ENCODE measurements at places on chromosomes 12 and 14. TPM values are rescaled to one million over a fixed set of nuclear protein-coding genes. Genes with fewer than 3 reads are reported as not detected.

GRCh38 chr12:114685320-114685781 lies 1.4 kb upstream of the TBX3 start:
- no peaks in the 10 kb centered on the region for H3K36me3 ChIP-seq
- no peak for DNase-seq
- H3K4me1 ChIP-seq, result no peaks in the 10 kb centered on the region
- H3K27ac ChIP-seq, result no peak overlapping the region

DNA sequence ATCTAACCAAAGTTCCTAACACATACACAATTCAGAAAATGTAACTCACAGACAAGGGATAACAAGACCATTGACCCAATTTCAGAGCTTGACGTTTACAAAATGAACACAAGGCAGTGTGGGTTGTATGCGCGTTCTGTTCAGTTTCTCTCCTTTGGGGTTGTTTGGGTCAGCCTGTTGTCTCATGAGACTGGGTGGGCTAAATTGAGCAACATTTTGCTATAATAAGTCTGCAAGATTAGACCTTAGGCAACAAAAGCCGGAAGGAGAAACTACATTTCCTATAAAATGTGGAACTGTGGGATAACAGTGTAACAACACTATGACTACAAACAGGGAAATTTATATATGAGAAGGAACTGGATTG lies 18.8 kb upstream of the LTA4H start:
- peaks cover 4% of the 10 kb centered on the region for H3K4me1 ChIP-seq
- H3K27ac ChIP-seq, result no peak overlapping the region
- no peak for DNase-seq
- H3K4me3 ChIP-seq, result no peak overlapping the region
- no peaks in the 10 kb centered on the region for H3K27me3 ChIP-seq

DNA sequence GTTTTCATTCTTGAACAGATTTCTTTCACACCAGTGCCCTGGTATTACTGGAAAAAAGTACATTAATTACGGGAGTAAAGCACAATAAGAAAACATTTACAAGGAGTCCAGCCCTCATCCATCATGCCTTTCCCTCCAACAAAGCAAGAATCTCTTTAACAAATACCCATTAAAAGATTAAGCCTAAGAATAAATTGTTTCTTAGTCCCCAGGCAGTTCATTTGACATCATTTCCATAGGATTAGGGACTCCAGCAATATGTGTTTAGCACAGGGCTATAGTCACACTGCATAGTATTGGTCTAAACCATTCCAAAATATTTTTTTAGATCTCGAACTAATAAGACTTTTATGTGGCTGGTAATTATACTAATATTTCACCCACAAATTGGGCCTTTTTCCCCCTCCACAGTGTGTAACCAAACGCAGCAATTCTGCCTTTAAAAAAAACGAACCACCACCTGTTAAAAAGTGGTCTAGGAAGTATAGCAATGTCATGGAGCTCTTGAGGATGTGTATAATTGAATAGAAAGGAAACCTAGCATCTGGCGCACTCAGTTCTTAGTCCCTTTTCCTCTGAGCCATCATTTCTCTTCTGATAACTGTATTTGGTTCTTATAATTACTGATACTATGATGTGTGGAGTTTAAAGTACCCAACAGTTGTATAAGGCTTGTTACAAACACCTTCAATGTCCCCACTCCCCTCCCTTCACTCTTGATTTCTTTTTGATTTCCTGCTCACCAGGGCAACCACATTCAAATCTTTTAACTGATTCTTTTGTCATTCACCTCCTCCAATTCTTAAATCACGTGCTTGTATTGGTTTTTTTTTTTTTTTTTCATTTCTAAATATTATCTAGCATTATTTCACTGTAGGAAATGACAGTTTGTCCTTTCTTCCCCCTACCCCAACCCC lies 138.7 kb downstream of the ETV6 start:
- H3K36me3 ChIP-seq, result no peaks in the 10 kb centered on the region
- no peak overlapping the region for H3K4me3 ChIP-seq
- DNase-seq, result no peak
- no peaks in the 10 kb centered on the region for H3K4me1 ChIP-seq
- no peaks in the 10 kb centered on the region for H3K27me3 ChIP-seq

DNA sequence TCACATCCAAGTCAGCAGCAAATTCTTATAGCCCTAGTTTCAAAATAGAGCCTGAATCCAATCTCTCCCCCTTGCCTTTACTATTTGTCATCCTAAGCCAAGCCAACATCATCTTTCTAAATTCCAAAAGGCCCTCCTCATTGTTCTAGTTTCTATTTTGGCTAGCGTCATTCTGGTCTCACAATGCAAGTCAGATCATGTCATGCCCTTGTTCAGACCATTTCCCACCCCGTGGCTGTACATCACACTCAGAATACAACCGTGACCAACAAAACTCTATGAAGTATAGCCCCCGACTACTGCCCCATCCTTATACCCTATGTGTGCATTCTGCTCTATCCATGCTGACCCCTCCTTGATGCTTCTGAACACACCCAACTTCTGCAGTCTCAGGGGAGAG lies 12.3 kb upstream of the GNG2 start:
- H3K4me1 ChIP-seq, result no peaks in the 10 kb centered on the region
- no peaks in the 10 kb centered on the region for H3K27me3 ChIP-seq
- H3K36me3 ChIP-seq, result no peaks in the 10 kb centered on the region
- H3K4me3 ChIP-seq, result no peak overlapping the region
- DNase-seq, result no peak
- no peak overlapping the region for H3K27ac ChIP-seq

Gene PRB2
- polyA plus RNA-seq, result not detected

- H3K4me3 ChIP-seq, result no peak overlapping the region
- no peak overlapping the region for H3K27ac ChIP-seq
- no peaks in the 10 kb centered on the region for H3K36me3 ChIP-seq
- peaks cover 47% of the 10 kb centered on the region for H3K27me3 ChIP-seq
Observed at GRCh38 chr12:53948650-53949593, 5.8 kb upstream of the HOXC12 start.

Gene SCYL2
- polyA plus RNA-seq, result 18.5 TPM

DNA sequence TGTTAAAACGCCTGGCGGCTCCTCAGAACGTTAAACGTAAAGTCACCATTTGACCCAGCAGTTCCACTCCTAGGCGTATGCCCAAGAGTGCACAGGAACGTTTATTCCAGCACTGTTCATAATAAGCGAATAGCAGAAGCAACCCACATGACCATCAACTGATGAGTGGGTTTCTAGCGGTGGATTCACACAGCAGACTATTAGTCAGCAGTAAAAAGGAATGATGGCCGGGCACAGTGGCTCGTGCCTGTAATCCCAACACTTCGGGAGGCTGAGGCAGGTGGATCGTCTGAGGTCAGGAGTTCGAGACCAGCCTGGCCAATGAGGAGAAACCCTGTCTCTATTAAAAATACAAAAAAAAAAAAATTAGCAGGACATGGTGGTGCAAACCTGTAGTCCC lies 22.4 kb upstream of the FBRSL1 start:
- no peaks in the 10 kb centered on the region for H3K27me3 ChIP-seq
- H3K4me1 ChIP-seq, result peaks cover 28% of the 10 kb centered on the region
- no peak for DNase-seq
- H3K4me3 ChIP-seq, result no peak overlapping the region
- no peaks in the 10 kb centered on the region for H3K36me3 ChIP-seq

- H3K36me3 ChIP-seq, result no peaks in the 10 kb centered on the region
- no peak for DNase-seq
- peaks cover 70% of the 10 kb centered on the region for H3K27me3 ChIP-seq
Observed at GRCh38 chr12:47747596-47748506, 10.8 kb downstream of the RAPGEF3 start.

Gene PLEKHG7
- polyA plus RNA-seq, result not detected

Data from K562 (cell line).